NCI-H524 (cell line): ENCODE measurements at places on chromosomes 16 and 17.

DNA sequence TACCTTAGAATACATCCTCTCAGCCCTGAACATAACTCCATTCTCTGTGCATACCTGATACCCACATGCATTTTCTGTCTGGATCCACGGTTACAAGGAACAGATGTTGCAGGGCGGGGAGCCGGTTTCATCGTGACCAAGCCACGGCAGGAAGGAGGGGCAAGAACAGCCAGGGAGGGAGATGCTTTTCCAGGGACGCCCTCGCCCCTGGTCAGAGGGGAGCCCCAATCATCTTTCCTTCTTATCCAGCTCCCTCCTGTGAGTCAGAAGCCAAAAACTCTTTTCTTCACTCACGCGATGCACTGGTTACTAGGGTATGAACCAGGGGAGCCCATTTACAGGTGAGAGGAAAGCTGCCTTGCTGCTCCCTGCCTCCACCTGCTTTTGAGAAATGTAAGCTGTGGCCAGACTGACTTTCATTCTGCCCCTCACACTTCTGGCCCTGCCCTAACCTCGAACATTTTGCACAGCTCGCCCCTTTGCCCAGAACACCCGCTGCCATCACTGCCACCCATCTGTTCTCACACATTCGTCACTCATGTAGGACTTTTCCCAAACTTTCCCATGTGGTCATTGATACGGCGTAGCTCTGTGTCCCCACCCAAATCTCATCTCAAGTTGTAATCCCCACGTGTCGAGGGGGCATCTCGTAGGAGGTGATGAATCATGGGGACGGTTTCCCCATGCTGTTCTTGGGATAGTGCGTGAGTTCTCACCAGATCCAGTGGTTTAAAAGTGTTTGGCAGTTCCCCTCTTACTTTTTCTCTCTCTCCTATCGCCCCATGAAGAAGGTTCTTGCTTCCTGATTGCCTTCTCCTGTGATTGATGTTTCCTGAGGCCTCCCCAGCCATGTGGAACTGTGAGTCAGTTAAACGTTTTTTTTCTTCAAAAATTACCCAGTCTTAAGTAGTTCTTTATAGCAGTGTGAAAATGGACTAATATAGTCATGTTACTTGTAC is 20.5 kb downstream of the FOXL1 start:
- no peak for DNase-seq

DNA sequence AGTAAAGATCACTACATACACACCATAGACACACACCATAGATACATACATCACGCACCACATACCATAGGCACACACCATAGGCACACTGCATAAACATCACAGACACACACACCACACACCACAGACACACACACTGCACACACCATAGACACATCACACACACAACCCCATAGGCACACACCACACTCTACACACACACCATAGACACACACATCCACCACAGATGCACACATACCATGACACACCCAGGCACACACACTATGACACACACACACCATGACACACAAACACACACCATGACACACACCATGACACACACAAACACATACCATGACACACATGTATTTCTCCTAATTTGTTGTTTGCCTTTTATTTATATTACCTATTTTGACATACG is 14.1 kb downstream of the TBC1D16 start:
- DNase-seq: no peak

- DNase-seq: no peak
Measured at GRCh38 chr17:30997842-30998241, 27.0 kb downstream of the RNF135 start.

DNA sequence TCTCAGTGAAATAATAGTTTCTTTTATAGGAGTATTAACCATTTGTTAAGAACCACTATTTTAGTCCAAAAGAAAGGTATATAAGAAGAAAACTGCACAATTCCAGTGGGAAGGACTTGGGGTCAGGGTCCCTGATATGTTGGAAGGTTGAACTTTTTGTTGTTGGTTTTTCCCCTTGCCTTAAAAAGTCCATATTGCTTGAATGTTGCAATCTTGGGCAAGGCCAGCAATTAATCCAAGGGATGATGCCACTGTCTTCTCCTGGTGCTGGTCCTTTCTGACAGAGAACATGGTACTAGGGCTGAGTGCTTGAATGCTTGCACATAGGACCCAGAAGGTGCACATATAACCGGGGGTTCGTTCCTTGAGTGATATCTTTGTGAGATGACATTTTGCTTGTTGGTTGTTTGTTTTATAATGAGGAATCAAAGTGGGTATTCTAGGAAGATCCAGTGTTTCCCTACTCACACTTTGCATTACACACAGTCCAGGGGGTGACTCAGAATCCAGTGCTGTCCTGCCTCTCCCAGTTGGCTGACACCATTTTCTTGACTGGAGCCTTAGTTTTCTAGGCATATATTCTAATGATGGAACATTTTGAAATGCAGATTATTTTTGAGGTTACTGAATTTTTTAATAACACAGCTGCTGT is 54.9 kb downstream of the SIAH1 start:
- DNase-seq: no peak

DNA sequence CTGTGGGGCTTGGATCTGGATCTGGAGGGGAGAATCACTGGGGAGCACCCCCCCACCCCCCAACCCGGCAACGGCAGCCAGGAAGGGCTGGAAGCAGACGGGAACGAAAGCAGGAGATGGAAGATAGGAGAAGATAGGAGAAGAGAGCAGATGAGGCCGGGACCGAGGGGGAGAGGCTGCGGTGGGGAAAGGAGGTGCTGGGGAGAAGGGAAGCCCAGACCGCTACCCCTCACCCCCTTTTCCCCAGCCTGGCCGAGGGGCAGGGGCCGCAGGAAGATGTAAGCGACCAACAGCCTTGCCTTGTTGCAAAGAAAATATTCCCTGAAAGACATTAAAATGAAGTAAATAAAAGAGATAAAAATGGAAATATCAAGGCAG is 26.8 kb upstream of the CBFA2T3 start:
- DNase-seq: no peak

DNA sequence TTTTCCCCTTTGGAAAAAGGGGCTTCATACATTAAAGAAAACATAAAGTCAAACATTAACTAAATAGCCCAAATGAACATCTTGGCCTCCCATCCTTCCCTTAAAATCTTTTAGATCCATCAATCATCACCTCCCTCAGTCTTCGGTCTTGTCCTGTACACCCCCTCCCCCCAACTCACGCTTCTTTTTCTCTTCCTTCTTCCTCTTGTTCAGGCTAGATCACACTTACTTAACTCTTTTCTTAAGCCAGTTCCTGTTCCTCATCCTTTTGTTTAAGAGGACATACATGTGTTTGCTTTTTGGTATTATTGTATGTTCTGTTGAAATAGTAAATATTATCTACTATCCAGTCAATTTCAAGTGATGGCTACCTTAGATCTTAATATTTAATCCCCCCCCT is 5.5 kb downstream of the MFSD6L start:
- no peak for DNase-seq

GRCh38 chr16:1772362-1772907 is at the start of gene EME2:
Gene EME2, plus strand, starts transcription at chr16:1772810. Its CDS starts 418 bp downstream, at chr16:1773228.
- DNase-seq: no peak

DNA sequence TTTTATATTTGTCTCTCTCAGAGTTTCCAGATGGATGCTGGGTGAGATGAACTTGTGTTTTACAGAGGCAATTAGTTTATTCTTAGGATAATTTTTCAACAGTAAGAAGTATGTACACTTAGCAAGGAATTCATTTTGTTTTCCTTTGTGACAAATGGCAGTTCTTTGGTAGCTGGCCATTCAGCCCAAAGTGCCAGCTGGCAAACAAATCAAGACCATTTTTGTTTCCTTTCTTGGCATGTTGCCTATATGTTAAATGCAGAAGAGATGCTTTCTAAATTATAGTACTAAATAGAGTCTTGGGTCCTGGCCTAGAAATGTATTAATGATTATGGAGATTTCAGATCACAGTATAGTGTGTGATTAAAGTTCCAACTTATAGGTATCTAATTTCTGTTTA is 337.1 kb downstream of the CNTNAP4 start:
- peak; percentile 27 for DNase-seq

GRCh38 chr17:12673788-12674187 is 8.1 kb downstream of the MYOCD start:
- DNase-seq: no peak

DNA sequence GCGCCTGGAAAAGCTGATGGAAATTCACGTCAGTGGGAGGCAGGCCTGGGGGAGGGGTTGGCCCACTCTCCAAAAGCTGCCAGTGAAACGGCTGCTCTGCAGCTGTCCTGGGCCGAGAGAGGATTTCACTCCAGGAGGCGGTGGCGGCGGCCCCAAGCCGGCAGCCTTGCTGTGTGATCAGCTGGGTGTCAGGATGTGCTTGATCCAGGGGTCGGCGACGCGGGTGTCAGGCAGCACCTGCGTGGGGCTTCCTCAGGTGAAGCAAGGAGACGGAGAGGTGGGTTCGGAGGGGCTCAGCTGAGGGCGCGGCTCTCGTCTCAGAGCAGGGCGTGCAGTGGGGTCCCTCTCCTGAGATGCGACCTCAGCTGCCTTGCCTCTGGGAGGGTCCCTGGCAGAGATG is 7.0 kb downstream of the CBFA2T3 start:
- DNase-seq: no peak

- DNase-seq: peak; percentile 37
Measured at GRCh38 chr16:89174055-89174827, 2.7 kb downstream of the CDH15 start.

DNA sequence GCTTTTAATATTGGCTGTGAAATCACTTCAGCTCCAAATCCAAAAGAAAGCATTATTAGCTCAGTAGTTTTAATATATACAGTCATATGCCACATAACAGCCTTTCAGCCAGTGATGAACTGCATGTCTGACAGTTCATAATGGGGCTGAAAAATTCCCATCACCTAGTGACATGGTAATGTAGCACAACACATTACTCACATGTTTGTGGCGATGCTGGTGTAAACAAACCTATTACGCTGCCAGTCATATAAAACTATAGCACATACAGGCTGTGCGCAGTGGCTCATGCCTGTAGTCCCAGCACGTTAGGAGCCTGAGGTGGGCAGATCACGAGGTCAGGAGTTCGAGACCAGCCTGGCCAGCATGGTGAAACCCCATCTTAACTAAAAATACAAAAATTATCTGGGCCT is 92.2 kb downstream of the TUBD1 start:
- no peak for DNase-seq

DNA sequence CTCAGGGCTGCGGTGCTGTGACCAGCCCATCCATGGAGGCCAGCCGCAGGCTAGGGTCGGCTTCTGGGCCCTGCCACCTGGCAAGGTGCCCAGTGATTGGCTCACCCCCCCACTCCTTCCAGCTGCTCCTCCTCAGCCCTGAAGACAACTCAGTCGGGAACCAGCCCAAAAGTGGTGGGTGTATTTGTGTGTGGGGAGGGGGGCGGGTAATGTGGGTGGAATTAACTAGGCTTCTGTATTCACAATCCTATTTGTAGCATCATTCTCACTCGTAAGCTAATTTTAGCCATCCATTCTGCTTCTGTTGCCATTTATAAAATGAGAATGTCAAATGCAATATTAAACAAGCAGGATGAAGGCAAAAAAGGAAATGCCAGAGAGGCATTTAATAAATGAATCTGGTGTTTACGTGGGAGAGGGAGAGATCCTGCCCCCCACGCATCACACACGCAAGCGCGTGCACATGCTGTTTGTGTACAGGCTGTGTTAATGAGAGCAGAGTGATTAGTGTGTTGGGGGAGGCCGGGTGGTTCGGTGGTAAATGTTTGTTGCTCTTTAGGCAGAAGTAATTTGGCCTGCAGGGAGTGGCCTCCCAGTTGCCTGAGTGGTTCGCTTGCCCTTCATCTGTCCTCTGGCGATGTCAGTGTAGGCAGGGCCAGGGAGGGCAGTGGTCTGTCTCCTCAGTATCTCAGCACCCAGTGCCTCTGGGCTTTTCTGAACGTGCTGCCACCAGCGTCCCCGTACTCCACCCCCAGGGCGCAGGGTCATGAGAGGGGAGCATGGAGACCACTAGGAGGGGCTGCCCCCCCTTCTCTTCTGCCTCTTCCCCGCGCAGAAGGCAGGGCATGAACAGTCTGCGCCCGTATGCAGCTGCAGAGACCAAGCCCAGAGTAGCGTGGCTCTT is 140.1 kb downstream of the CCDC182 start:
- DNase-seq: peak; percentile 96

- DNase-seq: peak; percentile 96
Measured at GRCh38 chr16:4734063-4734729, at the start of the genes ANKS3 and DNAAF8. Gene ANKS3, minus strand, starts transcription at chr16:4734271. Its CDS starts 4,122 bp downstream, at chr16:4730149. Gene DNAAF8, plus strand, starts transcription at chr16:4734537. Its CDS starts 1,978 bp downstream, at chr16:4736515.

- no peak for DNase-seq
Measured at GRCh38 chr17:62754631-62755030, 53.5 kb downstream of the MARCHF10 start.

DNA sequence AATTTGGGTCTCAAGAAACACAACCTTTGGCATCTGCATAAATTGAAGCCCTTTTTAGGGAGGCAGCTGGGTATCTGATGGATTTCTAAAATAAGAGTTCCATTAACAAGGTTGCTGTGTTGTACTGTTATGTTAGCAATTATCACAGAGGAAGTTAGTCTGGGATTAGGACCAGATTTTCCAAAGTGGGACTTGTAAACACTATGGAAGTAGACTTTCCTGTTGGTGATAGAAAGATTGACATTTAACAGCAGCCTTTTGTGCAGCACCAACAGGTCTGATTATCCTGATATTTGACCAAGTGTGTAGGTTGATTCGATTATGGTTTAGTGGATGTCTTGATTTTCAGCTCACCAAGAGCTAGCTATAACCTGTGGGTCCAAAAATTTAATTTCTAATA is 46.4 kb downstream of the TMEM100 start:
- no peak for DNase-seq
